Stimulated activated CD4-positive, alpha-beta T cell treated with anti-CD3 and anti-CD28 coated beads, Interleukin-1b, Interleukin-23, amount 100 ng/mL, for 1 hour (primary cell): ENCODE measurements at places on chromosomes 2 and 18.

DNA sequence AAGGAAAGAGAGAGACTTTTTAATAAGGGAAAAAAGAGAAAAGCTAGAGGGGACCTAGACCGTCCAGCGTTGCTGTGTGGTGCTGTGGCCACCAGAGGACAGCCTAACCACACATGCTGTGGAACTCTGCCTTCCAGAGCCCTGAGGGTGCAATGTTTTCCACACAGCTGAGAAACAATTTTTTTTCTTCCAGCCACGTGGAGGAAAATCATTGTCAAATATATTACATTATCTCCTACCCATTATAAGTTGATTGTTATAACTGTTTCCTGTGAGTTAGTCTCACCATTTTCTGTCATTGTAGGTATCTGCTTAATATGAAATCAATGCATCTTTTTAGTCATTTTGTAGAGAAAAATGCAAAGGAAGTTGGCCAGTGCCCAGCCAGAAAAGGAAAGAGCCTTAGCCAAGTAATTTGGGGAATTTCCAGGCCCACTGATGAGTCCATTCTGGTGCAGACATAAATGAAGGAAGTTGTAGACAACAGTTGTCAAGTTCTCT lies 5.9 kb upstream of the MRPL19 start:
- DNase-seq: no peak

DNA sequence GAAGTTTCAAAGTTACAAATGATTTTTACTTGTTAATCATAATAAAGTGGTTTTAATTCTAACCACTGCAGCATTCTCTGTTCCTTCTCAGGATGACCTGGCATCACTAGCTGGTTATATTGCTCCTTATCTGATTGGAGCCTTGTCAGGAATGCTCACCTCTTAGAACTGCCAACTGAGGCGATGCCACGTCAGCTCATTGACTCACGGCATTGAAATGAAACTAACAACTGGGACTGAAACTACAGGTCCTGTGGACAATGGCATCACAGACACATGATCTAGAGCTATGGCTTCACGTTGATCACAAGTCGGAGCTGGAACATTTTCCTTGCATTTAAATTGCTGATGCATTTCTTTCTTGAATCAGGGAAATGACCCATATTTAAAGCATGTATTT lies 54.9 kb upstream of the MAP2 start:
- no peak for DNase-seq

GRCh38 chr2:234771176-234771575 lies 180.6 kb upstream of the SH3BP4 start:
- no peak for DNase-seq

DNA sequence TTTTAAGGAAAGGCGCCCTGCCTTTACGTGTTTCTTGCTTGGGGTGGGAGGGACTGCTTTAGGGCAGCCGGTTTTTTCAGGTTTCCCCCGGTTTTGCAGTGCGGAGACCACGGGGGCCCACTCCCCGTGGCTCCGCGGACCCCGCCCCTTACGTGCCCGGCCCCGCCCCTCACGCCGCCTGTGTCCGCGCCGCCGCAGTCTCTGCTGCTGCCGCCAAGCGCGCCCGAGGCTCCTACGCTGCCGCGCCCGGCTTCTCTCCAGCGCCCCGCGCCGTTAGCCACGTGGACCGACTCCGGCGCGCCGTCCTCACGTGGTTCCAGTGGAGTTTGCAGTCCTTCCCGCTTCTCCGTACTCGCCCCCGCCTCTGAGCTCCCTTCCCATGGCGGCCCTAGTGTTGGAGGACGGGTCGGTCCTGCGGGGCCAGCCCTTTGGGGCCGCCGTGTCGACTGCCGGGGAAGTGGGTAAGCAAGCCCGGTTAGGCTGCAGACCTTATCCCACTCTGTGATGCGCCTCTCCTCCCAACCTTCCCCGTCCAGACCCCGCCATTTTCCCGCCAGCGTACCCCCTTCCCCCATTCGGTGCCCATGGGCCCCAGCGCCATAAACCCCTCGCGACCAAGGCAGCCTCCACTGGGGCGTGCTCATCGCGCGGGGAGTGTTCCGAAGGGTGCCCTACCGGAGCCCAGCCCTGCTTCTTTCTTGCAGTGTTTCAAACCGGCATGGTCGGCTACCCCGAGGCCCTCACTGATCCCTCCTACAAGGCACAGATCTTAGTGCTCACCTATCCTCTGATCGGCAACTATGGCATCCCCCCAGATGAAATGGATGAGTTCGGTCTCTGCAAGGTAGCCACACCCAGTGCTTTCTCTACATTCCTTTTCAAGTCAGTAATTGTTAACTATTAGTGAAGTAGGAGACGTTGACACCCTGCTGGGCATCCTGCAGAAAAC lies at the start of gene CAD:
TSS of gene CAD (plus strand) at position 197 of the 949 bp plus-strand sequence. CDS start at position 380, 183 bp downstream.
- peak; percentile 87 for DNase-seq
